G401 (cell line): ENCODE measurements at places on chromosomes 12 and 14. TPM values are rescaled to one million over a fixed set of nuclear protein-coding genes. Genes with fewer than 3 reads are reported as not detected.

- no peak for DNase-seq
Measured at GRCh38 chr12:87152075-87152474, 877.1 kb downstream of the C12orf50 start.

DNA sequence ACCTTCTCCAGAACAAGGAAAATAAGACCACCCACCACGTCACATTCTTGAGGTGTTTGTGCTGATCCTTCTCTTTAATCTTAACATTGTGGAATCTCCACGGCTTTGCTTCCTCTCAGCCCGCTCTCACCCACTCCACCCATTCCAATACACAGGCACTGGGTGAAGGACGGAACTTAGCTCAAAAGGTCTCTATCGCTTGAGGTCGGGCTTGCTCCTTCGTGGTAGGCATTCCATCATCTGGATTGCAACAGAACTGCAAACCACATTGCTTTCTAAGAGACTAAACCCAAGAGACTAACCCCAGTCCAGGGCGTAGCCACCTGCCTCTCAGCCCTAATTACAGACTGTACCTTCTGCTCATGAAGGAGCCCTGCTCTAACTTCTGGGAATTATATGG is 24.0 kb upstream of the MDM2 start:
- no peak for DNase-seq

DNA sequence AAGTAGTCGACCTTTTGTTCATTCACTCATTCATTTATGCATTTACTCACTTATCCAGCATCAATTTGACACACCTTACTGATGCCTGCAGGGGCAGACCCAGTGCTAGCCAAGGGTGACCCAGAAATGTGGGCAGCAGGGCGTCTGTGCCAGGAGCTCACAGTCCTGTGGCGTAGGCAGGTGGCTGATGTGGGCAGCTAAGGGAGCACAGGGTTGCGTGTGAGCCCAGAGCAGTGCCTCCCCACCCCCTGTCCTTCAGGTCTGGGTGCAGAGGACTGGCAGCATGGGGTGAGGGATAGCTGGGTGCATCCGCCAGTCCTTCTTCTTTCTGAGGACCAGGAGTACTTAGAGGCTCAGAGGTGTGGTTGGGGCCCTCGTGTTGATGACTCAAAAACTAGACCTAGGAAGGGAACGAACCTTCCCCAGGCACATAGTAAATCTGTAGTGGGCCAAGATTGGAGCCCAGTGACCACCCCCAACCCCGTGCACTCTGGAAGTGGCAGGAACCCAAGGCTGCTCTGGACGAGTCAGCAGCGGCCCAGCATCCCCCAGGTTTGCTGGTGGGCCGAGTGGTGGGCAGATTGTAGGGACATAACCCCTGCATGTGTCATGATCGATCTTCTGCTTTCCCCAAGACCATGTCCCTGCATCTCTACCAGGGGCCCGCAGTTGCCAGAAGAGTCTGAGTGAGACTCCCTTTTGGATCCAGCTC is 63.9 kb downstream of the BEGAIN start:
- DNase-seq, result no peak

DNA sequence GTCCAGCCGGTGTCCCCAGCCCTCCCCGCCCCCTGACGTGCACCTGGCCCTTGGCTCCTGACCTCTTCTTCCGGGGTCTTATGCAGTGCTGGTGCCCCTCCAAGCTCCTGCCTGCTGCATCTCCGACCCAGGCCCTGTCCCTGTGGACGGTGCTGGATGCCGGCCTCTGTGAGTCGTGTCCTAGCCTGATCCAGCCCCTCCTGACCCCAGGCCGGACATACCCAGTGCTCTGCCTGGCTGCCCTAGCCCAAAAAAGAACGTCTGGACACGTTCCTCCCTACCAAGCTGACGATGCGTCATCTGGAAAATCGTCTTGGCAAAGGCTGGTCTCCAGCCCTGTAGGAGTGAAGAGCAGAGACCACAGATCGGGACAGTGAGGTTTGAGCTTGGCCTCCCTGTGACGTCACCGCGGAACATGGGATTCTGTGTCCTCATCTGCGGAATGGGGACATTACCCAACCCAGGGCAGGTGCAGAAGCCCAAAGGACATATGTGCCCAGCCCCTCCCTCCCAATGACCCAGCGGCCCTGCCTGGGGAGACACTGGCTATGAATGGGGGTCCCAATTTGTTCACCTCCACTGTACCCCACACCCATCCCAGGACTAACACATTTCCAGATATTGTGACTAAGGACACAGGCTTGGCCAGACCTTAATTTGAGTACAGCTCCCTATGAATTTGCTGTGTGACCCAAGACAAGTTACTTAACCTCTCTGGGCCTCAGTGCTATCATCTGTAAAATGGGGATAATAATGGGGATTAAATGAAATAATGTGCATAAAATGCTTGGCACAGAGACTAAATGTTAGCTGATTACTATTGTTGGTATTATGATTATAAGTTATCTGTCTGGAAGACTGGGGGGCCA is 51.0 kb upstream of the BCL11B start:
- no peak for DNase-seq

DNA sequence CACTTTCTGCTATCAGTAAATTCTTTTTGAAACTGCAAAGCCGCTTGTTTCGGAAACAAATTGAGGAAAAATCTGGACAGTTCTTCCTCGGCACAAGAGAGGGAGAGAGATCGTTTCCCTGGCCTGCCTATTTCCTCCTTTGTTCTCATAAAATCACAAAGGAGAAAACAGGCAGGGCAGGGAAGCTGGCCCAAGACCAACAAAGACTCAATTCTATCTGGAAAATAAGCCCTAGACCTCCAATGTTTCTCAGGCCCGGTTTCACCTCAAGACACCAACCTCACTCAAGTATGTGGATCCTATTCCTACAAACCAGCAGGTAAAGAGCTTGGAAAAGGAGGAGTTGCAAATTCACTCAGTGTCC is 19.5 kb downstream of the DICER1 start:
- DNase-seq, result peak; percentile 55

DNA sequence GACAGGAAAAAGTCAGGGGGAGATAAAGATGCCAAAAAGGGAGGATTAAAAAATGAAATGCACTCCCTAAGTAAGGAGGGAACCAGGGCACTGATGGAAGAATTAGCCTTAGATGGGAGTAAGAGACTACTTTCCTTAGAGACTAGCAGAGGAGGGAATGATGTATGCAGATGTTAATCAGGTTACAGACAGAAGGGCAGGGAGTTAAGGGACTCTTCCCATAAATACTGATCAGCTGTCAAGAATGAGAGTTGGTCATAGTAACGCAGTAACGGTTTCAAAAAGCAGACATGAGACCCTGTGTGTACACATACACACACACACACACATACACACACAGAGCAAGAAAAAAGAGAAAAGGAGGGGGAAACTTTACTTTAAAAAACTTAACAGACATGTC is 93.4 kb downstream of the PHLDA1 start:
- DNase-seq, result no peak

DNA sequence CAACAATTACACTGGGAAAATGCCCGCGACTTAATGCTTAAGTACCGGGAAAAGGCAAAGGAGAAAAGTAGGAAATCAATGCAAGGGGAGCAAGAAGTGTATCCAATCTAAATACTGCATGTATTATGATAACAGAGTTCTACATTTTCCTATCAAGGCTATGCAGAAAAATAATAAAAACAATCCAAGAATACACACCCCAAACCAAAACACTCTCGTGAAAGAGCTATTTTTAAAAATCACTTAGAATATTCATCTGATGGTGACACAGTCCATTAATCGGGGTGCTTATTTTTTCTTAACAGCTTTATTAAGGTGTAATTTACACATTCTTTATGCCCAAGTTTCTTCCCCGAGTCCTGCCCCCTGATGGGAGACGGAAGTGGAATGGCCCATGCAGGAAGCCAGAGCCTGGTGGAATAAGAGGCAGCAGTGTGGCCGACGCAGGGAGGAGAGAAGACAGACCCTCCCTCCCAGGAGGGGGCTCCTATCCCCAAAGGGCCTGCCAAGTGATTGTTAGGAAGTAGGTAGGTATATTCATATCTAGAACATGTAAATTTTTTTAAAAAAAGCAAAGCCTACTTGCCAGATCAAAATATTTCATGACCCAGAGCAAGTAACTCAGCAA is 174.3 kb downstream of the FOXN3 start:
- DNase-seq, result no peak

GRCh38 chr14:104107611-104108569 is 22.4 kb downstream of the ASPG start:
- no peak for DNase-seq

GRCh38 chr12:64639466-64639865 is 29.2 kb downstream of the RASSF3 start:
- no peak for DNase-seq

DNA sequence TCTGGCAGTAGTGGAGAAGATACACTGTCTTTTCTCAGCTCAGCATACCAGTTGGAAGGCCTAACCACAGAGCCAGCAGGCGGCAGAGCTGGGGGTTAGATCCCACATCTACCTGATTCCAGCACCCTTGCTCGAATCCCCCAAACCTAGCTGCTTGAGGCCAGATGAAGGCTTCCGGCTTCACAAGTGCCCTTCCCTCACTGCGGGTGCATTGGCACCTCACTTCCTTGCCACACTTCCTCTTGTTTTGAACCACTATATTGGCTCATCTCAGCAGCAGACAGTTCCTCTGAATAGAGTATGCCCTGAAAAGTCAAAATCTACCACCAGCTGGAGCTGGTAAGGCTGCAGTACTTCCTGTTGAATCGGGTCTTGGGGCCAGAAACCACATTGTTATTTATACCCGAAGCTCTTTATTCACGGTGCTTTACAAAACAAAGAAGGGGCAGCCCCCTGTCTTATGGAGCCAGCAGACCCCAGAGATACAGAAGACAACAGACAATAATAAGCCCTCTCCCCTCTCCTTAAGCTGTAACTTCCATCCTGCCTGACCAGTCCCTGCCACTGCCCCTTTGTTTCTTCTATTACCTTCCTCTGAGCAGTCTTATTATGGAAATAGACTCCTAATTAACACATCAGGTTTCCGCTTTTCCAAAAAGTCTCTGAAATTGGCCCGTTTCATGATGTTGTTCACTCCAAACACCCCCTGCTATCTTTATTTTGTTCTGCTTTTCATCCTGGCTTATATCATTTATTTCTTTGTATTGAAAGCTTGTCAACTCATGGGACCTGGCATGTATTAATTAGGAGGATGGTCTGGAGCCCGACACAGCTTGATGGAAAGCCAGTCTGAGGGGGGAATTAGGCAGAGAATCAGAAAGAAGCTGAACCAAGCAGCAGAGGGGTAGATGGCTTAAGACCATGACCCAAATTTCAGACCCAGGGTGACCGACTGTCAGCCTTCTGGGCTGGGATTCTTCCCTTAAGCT is 233.5 kb downstream of the EFCAB11 start:
- no peak for DNase-seq

DNA sequence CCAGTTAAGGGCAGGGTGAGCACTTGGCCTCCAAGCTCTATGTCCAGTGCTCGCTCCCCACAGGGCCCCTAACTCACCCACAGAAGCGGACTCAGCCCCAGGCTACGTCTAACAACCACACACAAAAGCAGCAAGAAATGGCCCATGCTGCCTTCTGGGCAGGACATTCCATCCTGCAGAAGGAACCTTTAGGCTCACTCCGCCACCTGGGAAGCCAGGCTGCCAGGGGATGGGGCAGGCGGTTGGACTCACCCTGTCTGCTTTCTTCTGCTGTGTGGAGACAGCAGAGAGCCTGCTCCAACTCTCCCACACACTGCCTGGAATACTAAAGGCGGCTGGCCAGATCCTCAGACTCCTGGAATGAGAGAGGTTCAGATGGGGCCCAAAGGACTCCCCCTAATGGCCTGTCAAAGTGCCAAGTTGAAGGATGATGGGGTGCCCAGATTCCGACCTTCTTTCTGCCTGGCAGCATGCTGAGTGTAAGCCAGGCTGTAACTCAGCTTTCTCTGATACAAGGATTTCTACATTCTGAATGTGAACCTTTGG is 27.7 kb upstream of the BLTP3B start:
- peak; percentile 10 for DNase-seq

DNA sequence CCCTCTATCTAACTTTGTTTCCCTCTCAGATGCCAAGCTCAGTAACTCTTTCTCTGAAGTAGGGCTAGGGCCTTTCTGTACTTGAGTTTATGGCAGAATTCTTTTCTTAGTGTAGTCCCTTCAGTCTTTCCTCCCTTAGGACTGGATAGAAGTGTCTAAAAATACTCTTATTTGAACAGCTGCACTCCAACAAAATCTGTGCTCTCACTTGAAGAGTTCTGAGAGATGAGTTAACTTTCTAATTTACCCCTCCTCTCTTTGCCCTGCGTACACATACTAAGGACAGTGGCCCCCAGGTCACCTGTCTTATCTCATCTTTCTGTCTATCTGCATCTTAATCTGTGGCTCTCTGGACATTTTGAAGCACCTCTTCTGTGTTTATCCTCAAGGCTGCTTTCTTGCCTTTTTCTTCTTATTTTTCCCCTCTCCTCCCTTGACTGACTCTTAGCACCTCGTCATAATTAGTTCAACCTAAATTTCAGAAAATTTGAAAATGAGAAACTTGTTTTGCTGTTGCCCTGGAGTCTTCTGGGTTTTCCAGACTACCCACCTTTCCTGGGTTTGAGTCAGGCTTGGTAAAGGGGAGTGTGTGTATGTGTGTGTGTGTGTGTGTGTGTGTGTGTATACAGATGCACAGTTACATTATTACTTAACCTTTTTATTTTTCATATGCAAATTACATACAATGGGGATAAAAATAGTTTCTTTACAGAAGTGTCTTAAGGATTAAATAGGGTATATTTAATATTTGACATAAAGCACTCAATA is 23.9 kb downstream of the NCKAP1L start:
- DNase-seq, result no peak

DNA sequence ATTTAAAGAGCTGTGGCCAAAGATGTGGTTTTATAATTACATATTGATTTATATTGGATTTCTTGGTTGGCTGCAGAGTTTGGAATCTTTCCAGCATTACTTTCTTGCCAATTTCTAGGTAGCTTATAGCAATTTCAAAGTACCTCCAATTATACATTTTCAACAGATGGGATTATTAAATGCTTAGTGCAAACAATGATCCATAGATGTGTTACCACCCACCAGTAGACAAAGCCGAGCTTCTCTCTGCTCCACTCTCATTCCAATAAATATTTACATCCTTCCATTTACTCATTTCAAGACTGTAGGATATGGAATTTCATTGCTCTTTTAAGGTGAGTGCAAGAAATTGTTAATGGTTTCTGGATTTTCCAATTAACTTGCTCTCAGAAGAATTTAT is 21.6 kb upstream of the TMCC3 start:
- no peak for DNase-seq

GRCh38 chr12:128245905-128246304 is 21.1 kb upstream of the TMEM132C start:
- DNase-seq, result no peak

GRCh38 chr14:32835924-32836323 is 102.8 kb upstream of the NPAS3 start:
- DNase-seq, result no peak

SYNDIG1L gene
- not detected in 2 replicates for total RNA-seq

IL22 gene
- not detected in 2 replicates for total RNA-seq

TSPAN8 gene
- total RNA-seq, result not detected in 2 replicates

E2F7 gene
- 2.7 and 5.7 TPM in 2 replicates for total RNA-seq

DAO gene
- total RNA-seq, result 21.5 and 22.1 TPM in 2 replicates

FOXM1 gene
- total RNA-seq, result 18.8 and 36.1 TPM in 2 replicates

PLEKHG7 gene
- not detected in 2 replicates for total RNA-seq

OXA1L gene
- total RNA-seq, result 187 and 240 TPM in 2 replicates
